ENCODE measurements at places on chromosomes 5 and 9. TPM values are rescaled to one million over a fixed set of nuclear protein-coding genes. Genes with fewer than 3 reads are reported as not detected.

Gene PPP1R2B
- total RNA-seq = not detected

GRCh38 chr5:136242611-136243010, 49.6 kb upstream of the SMIM32 start:
- H3K4me3 ChIP-seq = no peak overlapping the region
- H3K27me3 ChIP-seq = no peaks in the 10 kb centered on the region
- DNase-seq = no peak
- H3K4me1 ChIP-seq = no peaks in the 10 kb centered on the region
- no peak overlapping the region for H3K27ac ChIP-seq

Gene HEMGN
- not detected for total RNA-seq

- H3K27me3 ChIP-seq = no peaks in the 10 kb centered on the region
- H3K4me1 ChIP-seq = no peaks in the 10 kb centered on the region
- H3K36me3 ChIP-seq = no peaks in the 10 kb centered on the region
- DNase-seq = no peak
Measured at GRCh38 chr9:77218612-77219011, 41.3 kb downstream of the VPS13A start.

Gene SPATA31D1
- not detected for total RNA-seq

DNA sequence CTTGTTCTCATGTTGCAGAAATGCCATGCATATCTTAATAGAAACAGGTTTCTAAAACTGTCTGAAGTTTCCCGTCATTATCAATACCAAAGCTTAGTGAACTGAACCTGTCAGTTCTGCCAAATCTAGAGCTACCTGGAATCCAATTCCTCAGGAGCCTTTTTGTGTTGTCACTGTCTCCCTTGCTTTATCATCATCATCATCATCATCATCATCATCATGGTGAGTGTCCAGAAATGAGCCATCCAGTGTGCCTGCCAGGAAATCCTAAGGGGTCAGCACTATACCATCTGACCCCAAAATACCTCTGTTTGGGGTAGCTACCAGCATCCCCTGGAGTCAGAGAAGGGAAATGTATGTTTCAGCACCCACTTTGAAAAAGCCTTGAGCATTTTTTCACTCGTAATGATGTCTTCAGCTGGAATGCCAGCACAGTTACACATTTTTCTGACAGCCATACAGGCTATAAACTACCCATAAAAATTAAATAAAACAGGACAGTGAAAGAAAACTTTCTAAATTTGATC, 150.3 kb downstream of the NR2F1-AS1 start:
- no peak for DNase-seq
- H3K4me3 ChIP-seq = no peak overlapping the region
- no peak overlapping the region for H3K27ac ChIP-seq
- H3K36me3 ChIP-seq = no peaks in the 10 kb centered on the region
- H3K4me1 ChIP-seq = peaks cover 2% of the 10 kb centered on the region
- no peaks in the 10 kb centered on the region for H3K27me3 ChIP-seq

GRCh38 chr9:37922363-37923117, 18.6 kb upstream of the SLC25A51 start:
- no peaks in the 10 kb centered on the region for H3K36me3 ChIP-seq
- H3K4me1 ChIP-seq = no peaks in the 10 kb centered on the region
- H3K4me3 ChIP-seq = no peak overlapping the region
- H3K27me3 ChIP-seq = no peaks in the 10 kb centered on the region
- peak; percentile 6 for DNase-seq

DNA sequence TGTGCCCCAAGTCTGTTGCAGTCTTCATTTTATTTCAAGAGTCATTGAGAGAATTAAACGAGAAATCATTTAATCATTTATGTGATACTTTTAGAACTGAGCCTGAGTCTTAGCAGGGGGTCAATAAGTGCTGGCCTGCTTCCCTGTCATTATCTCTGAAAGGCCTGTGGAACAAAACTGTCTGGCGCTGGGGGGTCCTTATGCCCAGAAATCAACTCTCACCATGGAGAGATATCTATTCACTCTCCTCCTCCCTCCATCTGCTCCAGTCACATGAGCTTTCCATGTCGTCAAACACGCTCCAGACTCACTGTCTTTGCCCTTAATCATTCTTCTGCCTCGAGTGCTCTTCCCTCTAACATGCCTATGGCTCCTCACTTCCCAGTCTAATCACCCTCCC, 136.8 kb downstream of the ESM1 start:
- no peaks in the 10 kb centered on the region for H3K36me3 ChIP-seq
- no peaks in the 10 kb centered on the region for H3K27me3 ChIP-seq
- H3K4me3 ChIP-seq = no peak overlapping the region
- DNase-seq = no peak

DNA sequence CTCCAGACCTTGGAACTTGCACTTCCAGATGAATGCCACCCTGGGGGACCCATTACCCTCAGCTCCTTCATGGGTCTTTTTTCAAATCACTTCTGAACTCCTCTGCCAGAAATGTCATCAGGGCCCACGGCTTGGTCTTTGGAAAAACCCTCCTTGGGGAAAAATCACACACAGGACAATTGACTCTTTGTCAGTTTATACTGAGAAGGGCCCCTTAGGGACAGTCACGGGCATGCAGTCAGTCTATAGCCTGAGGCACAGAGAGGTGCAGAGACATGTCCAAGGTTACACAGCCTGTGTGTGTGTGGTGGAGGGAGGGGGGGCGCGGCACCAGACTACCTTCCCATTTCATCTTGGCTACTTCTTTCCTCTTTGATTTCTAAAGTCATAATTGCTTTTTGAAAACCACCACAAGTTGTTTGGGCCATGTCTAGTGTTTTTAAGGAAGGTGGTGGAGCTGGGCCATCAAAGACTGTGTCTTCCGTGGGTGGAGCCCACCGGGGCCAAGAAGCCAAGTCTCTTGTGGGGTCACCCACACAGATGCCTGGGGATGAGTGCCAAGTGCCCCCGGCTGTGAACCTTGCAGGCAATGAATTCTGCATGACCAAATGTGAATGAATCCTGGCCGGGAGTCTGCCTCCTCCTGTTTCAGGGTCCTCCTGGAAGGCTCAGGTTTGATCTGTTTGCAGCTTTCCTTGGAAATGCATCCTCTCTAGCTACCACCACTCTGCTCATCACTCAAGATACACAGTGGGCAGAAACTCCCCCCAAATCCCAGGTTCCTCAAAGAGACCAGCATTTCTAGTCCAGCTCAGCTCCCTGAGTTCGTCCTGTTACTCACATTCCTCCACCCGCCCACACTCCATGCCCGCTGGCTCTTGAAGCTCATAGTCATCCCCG, 200.1 kb upstream of the TBC1D2 start:
- H3K27me3 ChIP-seq = no peaks in the 10 kb centered on the region
- H3K4me1 ChIP-seq = no peaks in the 10 kb centered on the region
- H3K36me3 ChIP-seq = no peaks in the 10 kb centered on the region
- DNase-seq = no peak
- H3K4me3 ChIP-seq = no peak overlapping the region

DNA sequence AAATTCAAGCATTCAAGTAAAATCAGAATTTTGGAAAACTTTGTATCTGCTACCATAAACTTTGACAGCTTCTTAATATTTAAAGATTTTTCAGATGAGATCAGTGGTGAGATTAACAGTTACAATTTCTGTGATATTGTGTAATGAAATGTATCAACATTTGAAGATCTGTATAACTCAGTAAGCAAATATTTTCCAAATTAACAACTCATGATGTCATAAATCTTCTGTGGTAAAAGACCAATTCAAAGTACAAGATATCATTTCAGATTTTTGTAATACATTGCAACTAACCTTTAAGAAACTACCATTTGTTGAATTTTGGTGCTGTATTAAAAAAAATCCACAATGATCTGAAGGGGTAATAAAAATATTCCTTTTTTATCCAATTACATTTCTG, 352.2 kb downstream of the KIAA0825 start:
- no peak overlapping the region for H3K27ac ChIP-seq
- H3K4me1 ChIP-seq = no peaks in the 10 kb centered on the region
- no peaks in the 10 kb centered on the region for H3K27me3 ChIP-seq
- no peak overlapping the region for H3K4me3 ChIP-seq
- H3K36me3 ChIP-seq = no peaks in the 10 kb centered on the region

Gene RMI1
- 4.8 TPM for total RNA-seq

- H3K27me3 ChIP-seq = no peaks in the 10 kb centered on the region
- no peaks in the 10 kb centered on the region for H3K36me3 ChIP-seq
- H3K4me1 ChIP-seq = no peaks in the 10 kb centered on the region
- no peak overlapping the region for H3K4me3 ChIP-seq
Measured at GRCh38 chr5:171168171-171168570, 140.9 kb upstream of the TLX3 start.

DNA sequence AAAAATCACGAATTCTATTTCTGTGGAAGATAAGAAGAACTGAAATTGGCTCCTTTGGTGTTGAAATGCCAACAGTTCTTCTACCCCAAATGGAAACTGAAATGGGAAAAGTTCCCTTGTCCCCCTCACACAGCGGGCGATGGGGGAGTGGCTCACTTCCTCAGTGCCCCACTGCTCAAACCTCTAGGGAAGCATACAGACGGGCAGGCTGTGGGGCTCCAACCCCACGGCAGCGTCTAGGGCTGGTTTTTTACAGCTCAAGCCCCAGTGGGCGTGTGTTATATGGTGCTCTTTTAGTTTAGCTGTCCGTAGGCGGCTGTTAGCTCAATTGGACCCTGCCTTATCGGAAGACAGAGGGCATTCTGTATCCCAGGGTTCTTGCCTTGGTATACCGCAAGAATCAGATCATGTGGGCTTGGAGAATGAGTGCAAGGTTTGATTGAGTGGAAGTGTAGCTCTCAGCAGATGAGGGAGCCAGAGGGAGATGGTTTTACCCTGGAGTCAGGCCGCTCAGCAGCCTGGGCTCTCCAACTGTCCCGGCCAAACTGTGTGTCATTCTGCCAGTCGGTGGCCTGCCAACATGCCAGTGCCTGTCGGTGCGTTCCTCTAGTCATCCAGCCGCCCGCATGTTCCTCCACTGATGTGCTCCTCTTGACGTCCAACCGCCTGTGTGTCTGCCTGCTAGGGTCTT, 166.3 kb upstream of the ZNF608 start:
- peaks cover 3% of the 10 kb centered on the region for H3K4me1 ChIP-seq
- H3K27me3 ChIP-seq = no peaks in the 10 kb centered on the region
- H3K27ac ChIP-seq = no peak overlapping the region
- no peak for DNase-seq
- no peaks in the 10 kb centered on the region for H3K36me3 ChIP-seq

GRCh38 chr5:74638970-74639806, 1.3 kb downstream of the ENC1 start:
- no peaks in the 10 kb centered on the region for H3K36me3 ChIP-seq
- peaks cover 11% of the 10 kb centered on the region for H3K4me1 ChIP-seq
- peak overlapping the region; percentile 73 for H3K4me3 ChIP-seq

- no peak for DNase-seq
- H3K4me3 ChIP-seq = no peak overlapping the region
- H3K27me3 ChIP-seq = no peaks in the 10 kb centered on the region
- H3K36me3 ChIP-seq = no peaks in the 10 kb centered on the region
- peaks cover 2% of the 10 kb centered on the region for H3K4me1 ChIP-seq
- H3K27ac ChIP-seq = no peak overlapping the region
Measured at GRCh38 chr5:34770486-34770885, 68.5 kb upstream of the TTC23L start.

- H3K27ac ChIP-seq = no peak overlapping the region
- peaks cover 16% of the 10 kb centered on the region for H3K4me1 ChIP-seq
- no peak overlapping the region for H3K4me3 ChIP-seq
- DNase-seq = peak; percentile 28
- H3K36me3 ChIP-seq = no peaks in the 10 kb centered on the region
Measured at GRCh38 chr5:35853631-35854030, 3.1 kb upstream of the IL7R start.

Gene PCDHB4
- 8.4 TPM for total RNA-seq

GRCh38 chr5:106877881-106878280, 792.9 kb downstream of the EFNA5 start:
- no peak overlapping the region for H3K4me3 ChIP-seq
- H3K36me3 ChIP-seq = no peaks in the 10 kb centered on the region
- no peak overlapping the region for H3K27ac ChIP-seq
- no peaks in the 10 kb centered on the region for H3K4me1 ChIP-seq
- DNase-seq = no peak
- H3K27me3 ChIP-seq = no peaks in the 10 kb centered on the region

DNA sequence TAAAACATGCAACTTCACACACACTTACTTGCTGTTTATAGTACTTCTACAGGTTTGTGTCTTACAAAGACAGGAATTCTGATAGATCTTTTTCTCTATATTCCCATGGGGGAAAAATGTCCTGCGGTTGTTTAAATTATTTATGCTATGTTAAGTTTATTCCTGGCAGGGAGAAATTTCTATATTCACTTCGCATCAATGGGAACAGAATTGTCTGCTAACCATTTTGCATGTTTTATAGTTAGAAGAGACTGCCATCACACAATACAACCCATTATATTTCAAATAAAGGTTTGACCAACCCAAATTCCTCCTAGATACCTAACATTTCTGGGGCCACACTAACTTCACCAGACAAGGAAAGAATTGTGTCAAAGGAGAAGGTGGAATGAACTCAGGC, 110.0 kb upstream of the PRR16 start:
- no peaks in the 10 kb centered on the region for H3K4me1 ChIP-seq
- no peak overlapping the region for H3K27ac ChIP-seq
- no peak overlapping the region for H3K4me3 ChIP-seq
- H3K27me3 ChIP-seq = no peaks in the 10 kb centered on the region

- no peak overlapping the region for H3K4me3 ChIP-seq
Measured at GRCh38 chr5:73272351-73272750, 99.4 kb downstream of the TMEM174 start.

DNA sequence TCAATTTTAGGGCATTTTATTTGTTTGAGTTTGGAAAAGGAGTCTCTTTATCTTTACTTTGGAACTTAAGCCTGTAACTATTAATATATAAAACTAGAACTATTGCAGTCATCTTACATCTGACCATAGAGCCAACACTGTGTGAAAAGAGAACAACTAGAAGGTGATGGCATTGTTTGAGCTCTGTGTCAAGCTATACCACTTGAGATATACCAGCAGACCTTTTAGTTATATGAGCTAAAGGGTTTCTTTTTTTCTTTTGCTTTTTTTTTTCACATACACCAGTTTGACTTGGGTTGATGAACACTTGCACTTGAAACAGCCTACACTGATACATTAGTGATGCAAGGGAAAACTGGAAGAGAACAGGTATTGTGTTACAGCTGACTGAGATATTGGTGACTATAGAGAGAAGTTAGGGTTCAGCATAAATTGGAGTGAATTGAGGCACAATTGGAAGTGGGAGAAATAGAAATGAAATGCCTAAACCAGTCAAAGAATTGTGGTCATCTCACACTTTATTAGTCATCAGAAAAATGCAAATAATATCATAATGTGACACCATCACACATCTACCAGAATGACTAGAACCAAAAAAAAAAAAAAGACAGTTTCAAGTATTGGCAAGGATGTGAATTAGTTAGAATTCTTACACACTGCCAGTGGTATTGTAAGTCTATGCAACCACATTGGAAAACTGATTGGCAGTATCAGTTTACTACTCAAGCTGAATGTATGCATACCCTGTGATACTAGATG, 60.9 kb downstream of the ADRB2 start:
- no peak overlapping the region for H3K27ac ChIP-seq
- no peaks in the 10 kb centered on the region for H3K36me3 ChIP-seq
- H3K4me1 ChIP-seq = no peaks in the 10 kb centered on the region
- H3K4me3 ChIP-seq = no peak overlapping the region
- no peak for DNase-seq
- no peaks in the 10 kb centered on the region for H3K27me3 ChIP-seq

GRCh38 chr9:108213511-108213910, 642.3 kb downstream of the ACTL7B start:
- H3K4me3 ChIP-seq = no peak overlapping the region
- H3K36me3 ChIP-seq = no peaks in the 10 kb centered on the region
- DNase-seq = no peak
- no peak overlapping the region for H3K27ac ChIP-seq
- H3K4me1 ChIP-seq = no peaks in the 10 kb centered on the region
